Effector memory CD8-positive, alpha-beta T cell (primary cell): ENCODE measurements at places on chromosomes 16 and 17.

DNA sequence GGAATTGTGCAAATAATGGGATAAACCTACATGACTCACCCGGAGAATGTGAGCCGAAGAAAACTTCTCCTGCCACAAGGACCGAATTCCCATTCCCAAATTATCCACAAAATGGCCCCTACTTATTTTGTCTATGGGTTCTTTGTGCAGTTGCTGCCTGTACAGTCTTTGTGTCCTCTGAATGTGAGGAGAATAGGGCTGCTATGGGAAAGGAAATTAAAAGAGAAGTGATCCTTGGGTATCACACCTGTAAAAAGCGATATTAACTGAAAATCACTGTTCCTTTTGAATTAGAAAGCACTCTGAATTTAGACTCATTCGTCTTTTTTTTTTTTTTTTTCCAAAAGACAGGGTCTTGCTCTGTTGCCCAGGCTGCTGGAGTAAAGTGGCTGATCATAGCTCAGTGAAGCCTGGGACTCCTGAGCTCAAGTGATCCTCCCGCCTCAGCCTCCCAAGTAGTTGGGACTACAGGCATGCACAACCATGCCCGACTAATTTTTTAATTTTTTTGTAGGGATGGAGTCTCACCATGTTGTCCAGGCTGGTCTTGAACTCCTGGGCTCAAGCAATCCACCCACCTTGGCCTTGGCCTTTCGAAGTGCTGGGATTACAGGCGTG, 45.4 kb downstream of the CHD9 start:
- no peak for DNase-seq

DNA sequence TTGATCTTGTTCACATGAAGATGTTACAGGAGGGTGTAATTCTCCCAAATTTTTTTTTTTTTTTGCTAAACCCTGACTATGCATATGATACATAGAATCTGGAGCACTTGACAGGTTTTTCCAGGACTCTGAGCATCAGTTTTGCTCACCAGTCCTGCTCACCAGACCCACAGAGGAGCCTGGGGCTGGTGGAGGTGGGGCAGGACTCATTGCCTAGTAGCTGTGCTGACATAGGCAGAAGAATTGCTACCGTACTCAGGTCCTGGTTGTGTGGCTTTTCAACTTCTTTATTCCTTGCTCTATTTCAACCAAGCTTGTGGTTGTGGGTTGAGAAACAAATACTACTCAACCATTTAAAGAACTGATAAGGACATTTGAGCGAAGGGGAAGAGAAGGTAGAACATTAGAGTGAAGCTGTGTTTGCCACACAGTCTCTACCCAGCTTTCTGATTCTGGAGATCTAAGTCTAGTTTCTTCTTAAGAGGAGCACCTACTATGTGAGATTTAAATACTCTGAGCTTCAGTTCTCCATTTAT, 212.4 kb downstream of the UTP18 start:
- DNase-seq, result no peak

DNA sequence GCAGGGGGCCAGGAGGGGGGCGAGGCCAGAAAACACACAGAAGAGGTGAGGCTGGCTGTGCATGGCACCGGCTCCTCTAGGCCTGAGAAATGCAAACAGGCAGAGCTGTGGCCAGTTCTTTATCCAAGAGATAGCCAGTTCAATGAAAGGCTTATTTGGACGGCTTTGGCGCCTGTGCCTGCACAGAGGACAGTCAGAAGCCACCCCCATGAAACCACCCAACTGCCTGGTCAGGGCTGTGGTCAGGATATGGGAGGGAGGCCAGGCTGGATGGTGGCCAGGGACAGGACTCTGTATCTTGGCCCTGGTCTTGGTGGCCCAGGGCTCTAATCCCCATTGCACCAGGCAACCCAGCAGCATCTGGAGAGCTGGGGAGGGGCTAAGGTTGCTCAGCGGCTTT, 24.5 kb upstream of the GPRC5C start:
- DNase-seq, result no peak

- no peak for DNase-seq
These were observed 8.5 kb downstream of the GAA start for GRCh38 chr17:80109713-80110446.

DNA sequence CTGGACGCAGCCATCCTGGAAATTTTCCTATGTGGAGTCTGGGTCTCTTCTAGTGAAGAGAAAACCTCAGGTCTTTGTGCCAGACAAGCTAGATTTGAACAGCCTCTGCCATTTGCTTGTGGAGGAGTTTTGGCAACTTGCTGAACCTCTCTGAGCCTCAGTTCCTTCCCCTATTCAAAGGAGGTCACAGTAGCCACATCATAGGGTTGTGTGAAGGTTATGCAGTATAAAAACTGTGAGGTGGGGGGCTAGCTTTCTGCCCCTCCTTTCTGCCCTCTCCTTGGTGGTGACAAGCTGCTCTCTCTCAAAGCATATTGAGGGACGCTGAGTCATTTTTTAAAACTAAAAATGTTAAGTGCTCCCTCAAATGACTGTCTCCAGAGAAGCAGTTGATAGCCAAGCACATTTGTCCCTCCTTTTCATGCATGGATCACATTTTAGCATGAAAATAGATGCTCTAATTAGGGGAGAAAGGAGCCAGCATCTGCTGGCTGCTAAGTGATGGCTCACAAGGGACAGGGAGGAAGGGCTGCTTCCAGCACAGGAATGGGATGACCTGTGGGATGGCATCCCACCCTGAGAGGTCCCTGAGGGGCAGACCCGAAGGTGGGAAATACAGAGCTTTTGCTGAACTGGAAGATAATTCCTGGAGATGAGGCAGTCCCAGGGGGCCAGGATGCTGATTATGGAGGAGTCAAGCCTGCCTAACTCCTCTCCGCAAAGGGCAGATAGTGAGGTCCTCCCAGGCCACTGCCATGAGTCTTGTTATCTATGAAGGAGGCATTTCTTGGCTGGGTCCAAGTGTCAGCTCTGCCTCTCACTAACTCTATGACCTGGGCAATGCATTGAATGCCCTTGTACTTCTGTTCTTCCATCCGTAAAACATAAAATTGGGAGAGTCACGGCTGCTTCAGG, 218.8 kb downstream of the RAB11FIP4 start:
- no peak for DNase-seq

DNA sequence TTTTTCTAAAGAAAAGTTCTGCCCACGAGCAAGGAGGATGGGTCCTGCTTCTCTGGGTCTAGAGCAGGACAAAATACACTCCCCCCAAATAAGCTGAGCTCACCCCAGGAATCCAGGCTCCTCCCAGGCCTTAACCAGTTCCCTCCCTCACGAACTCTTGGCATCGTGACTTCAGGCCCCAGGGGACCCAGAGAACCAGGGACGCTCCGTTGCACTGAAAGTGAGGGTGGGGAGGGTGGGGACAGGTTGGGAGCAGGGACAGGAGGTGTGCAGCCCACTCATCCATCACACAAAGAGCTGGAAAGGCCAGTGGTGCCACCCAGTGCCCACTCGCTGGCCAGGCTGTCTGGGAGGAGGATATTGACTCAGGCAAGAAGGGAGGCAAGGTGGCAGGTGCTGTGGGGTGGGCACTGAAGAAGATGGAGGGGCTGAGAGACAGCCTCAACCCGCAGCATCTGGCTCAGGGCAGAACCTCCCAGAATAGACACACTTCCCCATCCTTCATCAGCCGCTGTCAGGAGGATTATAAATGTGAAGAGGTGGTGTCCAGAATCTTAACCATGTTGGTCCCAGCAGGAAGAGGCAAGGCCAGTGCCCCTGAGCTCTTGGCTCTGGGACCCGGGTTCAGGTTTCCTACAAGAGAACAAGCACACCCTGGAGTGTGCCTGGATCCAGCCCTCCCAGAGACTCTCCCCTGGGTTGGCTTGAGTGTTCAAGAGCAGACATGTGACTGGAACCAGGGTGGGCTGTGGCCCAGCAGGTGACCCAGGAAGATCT, 67.9 kb upstream of the RPL38 start:
- no peak for DNase-seq

GRCh38 chr17:59845595-59846393, 46.9 kb downstream of the TUBD1 start:
- DNase-seq, result no peak

GRCh38 chr17:12993631-12994030, 24.2 kb downstream of the ELAC2 start:
- DNase-seq, result no peak

DNA sequence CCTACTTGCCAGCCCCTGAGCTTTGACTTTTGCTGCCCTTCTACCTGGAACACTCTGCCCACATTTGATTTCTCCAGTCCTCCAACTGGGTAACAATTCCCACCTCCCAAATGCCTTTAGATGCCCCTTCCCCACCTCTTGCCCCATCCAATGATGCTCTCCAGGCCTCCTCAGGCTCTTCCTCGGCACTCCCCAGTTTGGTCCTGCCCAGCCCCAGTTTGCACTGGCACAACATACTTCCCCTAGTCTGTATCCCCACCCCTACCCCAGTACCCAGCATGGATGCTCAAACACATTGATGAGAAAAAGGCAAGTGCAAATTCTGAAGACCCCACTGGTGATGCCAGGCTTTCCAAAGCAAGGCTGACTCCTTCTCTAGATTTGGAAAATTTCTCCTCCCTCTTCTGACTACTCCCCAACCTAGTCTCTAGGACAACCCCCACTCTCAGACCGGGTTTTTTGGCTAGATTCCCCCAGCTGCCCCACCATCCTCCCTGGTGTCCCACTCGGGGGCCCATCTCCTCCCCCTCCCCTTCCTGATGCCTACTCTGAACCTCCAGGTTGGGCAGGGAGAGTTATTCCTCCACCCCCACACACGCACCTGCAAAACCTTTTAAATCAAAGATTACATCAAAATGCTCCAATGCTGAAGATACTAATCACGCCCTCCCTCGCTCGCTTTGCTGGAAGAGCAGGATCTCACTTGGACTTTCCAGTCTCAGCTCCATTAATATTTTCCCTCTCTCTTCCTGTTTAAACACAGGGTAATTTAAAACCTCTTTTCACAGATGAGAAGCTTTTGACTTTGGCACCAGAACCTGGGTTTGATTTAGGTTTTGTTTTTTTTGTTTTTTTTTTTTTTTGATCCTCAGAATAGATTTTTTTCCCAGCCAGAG, 94.9 kb downstream of the TMEM132E start:
- no peak for DNase-seq

GRCh38 chr17:82098169-82098938, at the start of gene FASN:
Gene FASN (minus strand): TSS chr17:82098236. CDS start chr17:82096445, 1,791 bp downstream.
- DNase-seq, result peak; percentile 85

- DNase-seq, result no peak
These were observed 15.6 kb downstream of the COL1A1 start for GRCh38 chr17:50185631-50186471.

DNA sequence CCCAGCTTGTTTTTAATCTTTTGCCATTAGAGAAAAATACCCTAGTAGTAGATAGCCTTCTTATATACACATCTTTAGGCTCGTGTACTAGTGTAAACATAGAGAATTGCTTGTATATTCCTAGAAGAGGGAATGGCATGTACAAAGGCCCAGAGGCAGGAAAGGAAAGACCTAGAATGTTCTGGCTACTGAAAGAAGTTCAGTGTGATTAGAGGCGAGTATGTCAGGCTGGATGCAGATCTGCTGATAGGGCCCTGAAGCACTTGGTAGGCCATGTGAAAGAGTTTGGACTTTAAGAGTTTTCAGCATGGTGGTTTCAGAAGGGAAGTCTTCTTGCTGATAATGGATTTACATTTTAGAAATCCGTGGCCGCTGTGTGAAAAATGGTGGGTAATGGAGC, 17.4 kb downstream of the CTCF start:
- no peak for DNase-seq

DNA sequence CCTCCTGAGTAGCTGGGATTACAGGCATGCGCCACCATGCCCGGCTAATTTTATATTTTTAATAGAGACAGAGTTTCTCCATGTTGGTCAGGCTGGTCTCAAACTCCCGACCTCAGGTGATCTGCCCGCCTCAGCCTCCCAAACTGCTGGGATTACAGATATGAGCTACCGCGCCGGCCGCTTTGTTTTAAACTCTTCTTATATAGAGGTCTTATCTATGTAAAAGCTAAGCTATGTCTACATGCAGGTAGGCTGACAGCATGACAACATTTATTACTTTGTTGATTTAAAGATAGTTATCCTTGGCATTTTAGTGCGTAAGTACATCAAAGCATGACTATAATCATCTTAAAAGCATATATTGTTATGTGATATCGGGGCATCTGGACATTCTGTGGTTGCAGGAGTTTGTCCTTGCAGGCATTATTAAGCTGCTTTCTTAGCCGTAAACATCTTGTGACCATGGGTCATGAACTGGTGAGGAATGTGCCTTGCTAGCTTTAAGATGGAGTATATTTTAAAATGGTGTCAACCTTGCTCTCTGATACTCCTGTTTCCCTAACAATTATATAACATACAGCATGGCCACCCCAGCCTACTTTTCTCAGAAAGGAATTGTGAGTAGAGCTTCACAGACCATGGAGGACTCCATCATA, 45.8 kb upstream of the TAOK1 start:
- no peak for DNase-seq

- DNase-seq, result no peak
These were observed 1.6 kb downstream of the UBTF start for GRCh38 chr17:44217738-44218343.

- no peak for DNase-seq
These were observed 98.6 kb upstream of the CHMP6 start for GRCh38 chr17:80892900-80893603.

GRCh38 chr17:1137465-1137894, 42.3 kb downstream of the ABR start:
- no peak for DNase-seq

DNA sequence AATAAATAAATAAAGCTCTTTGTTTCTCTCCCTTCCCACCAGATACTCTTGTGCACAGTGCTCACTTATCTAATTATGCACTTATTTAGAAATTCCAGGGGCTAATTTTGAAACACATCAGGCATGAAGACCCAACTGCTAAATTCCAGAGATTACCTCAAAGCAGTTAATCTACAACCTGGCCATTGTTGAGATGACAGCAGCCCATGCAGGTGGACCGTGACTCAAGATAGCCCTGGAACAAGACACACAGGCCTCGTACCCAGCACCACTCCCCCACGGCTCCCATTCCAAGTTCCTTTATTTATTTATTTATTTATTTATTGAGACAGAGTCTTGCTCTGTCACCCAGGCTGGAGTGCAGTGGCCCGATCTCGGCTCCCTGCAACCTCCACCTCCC, 60.1 kb upstream of the NPEPPS start:
- DNase-seq, result no peak

DNA sequence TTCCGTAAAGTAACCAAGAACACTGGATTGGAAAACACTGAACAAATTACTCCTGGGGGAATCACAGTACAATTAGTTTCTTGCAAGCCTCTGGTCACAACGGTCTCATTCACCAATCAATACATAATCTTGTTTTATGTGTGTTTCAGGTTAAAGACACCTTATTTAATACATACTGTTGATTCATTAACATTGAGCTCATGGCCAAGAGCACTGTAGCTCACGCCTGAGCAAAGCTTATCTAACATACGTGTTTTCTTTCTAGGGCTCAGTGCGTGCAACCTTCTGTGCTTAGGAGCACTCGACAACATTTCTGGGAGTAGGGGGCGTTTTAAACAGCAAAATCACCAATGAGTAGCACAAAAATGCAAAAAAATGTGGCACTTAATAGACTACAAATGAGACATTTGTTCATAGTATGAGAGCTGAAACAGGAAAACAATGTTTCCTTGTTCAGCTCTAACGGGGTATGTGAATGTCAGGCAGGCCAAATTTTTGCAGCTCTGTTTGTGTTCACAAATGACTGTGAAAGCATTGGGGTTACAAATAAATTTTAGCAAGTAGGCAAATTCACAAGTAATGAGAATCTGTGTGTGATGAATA, 206.2 kb downstream of the CNTNAP4 start:
- DNase-seq, result no peak
